ENCODE measurements at places on chromosomes 2 and 18. TPM values are rescaled to one million over a fixed set of nuclear protein-coding genes. Genes with fewer than 3 reads are reported as not detected.

CABLES1 gene
- 50.9 TPM for total RNA-seq

KCNS3 gene
- total RNA-seq: not detected

NAT8 gene
- total RNA-seq: not detected

REEP1 gene
- total RNA-seq: not detected

ANKRD53 gene
- 2.7 TPM for total RNA-seq

CNDP2 gene
- total RNA-seq: 75.2 TPM

GRCh38 chr2:29166242-29167039 is 51.2 kb downstream of the CLIP4 start:
- peaks cover 32% of the 10 kb centered on the region for H3K36me3 ChIP-seq
- H3K27me3 ChIP-seq: no peaks in the 10 kb centered on the region
- no peak overlapping the region for H3K27ac ChIP-seq
- H3K4me3 ChIP-seq: no peak overlapping the region

DNA sequence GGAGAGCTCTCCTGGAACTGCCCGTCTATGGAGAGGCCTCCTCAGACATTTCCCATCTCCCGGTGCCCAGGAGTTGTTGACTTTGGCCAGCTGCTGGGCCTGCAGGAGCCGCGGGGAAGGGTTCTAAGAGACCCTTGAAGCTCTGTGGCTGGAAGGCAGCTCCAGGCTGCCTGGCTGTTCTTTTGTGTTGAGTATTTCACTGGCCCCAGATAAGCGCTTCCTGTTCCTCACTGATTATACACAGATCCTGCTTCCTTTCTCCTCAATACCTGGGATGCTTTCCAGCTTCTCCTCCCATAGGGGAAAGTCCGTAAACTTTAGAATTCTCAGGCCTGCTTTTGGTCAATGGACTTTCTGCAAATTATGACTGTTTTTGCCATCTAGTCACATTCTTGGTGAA is 57.8 kb downstream of the TGOLN2 start:
- DNase-seq: no peak
- peaks cover 41% of the 10 kb centered on the region for H3K4me1 ChIP-seq

- H3K27ac ChIP-seq: no peak overlapping the region
- H3K4me1 ChIP-seq: peaks cover 19% of the 10 kb centered on the region
- H3K4me3 ChIP-seq: no peak overlapping the region
- no peaks in the 10 kb centered on the region for H3K36me3 ChIP-seq
- peaks cover 20% of the 10 kb centered on the region for H3K27me3 ChIP-seq
These were observed 206.9 kb downstream of the BCL2 start for GRCh38 chr18:63112706-63113105.

DNA sequence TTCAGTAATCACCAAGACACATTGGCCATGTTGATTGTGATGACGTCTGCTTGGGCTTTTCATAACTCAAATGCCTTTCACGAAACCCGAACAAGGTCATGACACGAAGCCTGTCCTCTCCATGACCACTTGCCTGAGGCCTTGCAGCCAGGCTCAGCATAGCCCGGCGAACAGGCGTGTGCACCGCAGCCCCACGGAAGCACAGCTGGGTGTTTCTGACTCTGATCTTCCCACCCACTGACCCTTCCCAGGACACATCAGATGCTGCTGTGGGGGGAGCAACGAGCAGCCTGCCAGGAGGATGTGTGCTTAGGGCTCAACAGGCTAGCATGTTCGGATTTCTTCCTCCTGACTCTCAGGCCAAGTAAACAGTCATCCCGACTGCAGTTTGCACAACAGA is 369.4 kb upstream of the SALL3 start:
- no peak overlapping the region for H3K27ac ChIP-seq
- H3K36me3 ChIP-seq: no peaks in the 10 kb centered on the region
- no peaks in the 10 kb centered on the region for H3K27me3 ChIP-seq
- no peak for DNase-seq

- no peak overlapping the region for H3K4me3 ChIP-seq
- H3K36me3 ChIP-seq: no peaks in the 10 kb centered on the region
- H3K4me1 ChIP-seq: no peaks in the 10 kb centered on the region
- H3K27ac ChIP-seq: no peak overlapping the region
These were observed 507.5 kb downstream of the EIPR1 start for GRCh38 chr2:2870106-2870505.

- H3K27ac ChIP-seq: peak overlapping the region; percentile 78
- H3K4me3 ChIP-seq: no peak overlapping the region
- peaks cover 31% of the 10 kb centered on the region for H3K4me1 ChIP-seq
- no peaks in the 10 kb centered on the region for H3K27me3 ChIP-seq
- DNase-seq: no peak
These were observed 34.7 kb upstream of the ZEB2 start for GRCh38 chr2:144554492-144555210.

DNA sequence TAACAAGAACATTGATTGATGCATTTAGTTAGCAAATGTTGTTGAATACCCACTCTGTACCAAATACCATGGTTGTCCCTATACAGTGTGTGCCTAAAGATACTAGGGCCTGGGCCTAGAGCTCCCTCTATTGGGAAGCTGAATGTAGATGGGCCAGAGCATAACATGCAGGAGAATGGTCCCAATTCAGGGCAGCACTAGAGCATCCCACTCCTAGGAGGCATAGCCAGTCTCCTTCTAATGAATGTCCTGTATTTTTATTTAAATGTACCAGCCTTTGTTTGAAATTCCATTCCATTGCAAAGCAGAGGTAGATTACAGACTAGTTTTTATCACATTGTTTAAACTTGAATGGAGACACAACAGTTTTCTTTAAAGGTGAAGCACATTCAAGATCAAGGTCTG is 90.6 kb downstream of the FEZ2 start:
- H3K4me1 ChIP-seq: peaks cover 19% of the 10 kb centered on the region
- no peak overlapping the region for H3K4me3 ChIP-seq

DNA sequence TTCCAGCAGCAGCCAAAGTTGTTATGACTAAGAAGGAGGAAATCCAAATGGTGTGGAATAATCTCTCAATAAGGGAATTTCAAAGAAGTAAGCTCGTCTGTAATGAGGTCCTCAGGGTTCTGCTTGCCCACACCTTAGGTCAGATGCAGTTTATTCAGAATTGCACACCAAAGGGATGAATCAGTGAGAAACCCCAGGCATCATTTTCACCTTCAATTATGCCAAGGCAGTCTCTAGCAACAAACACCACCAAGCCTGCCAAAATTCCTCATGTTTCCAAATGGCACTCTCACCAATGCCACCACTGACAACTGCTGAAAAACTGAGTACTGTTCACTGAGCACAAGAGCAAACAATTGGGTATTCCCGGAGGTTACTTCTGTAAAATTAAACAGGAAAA is 43.6 kb downstream of the KCNG3 start:
- H3K27ac ChIP-seq: no peak overlapping the region
- peaks cover 17% of the 10 kb centered on the region for H3K27me3 ChIP-seq
- H3K4me3 ChIP-seq: no peak overlapping the region
- H3K4me1 ChIP-seq: no peaks in the 10 kb centered on the region
- no peak for DNase-seq

DNA sequence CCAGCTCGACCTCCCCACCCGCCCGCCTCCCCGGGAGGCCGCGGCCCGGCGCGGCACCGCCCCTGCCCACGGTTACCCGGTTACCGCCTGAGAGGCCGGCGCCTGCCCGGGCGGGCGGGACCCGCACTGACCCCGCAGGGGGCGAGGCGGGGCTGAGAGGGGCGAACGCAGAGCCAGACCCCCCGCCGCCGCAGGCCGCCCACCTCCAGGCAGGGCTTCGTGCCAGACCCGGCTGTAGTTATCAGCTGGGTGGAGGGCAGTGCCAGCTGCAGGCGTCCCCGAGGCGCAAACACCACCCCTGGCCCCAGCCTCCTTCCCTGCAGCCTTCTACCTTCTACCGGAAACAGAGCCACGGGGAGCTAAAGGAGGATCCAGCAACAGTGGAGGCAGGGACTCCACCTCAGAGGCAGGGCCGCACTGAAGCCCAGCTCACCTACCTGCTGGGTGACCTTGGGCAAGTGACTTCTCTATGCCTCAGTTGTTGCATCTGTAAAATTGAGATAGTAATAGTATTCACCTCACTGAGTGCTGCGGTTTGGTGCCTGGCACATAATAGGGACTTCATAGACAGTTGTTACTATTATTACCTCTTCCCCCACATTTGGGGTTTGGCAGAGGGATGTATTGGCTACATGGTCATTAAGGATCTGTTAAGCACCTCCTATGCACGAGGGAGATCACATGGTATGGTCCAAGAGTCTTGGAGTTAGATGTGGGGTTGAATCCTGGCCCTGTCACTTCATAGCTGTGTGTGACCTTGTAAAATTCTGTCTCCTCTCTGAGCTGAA is 231.6 kb upstream of the SMAD2 start:
- no peak overlapping the region for H3K27ac ChIP-seq

GRCh38 chr18:47184419-47185050 is 8.4 kb upstream of the IER3IP1 start:
- no peaks in the 10 kb centered on the region for H3K36me3 ChIP-seq
- DNase-seq: no peak
- no peak overlapping the region for H3K27ac ChIP-seq
- peaks cover 66% of the 10 kb centered on the region for H3K27me3 ChIP-seq

DNA sequence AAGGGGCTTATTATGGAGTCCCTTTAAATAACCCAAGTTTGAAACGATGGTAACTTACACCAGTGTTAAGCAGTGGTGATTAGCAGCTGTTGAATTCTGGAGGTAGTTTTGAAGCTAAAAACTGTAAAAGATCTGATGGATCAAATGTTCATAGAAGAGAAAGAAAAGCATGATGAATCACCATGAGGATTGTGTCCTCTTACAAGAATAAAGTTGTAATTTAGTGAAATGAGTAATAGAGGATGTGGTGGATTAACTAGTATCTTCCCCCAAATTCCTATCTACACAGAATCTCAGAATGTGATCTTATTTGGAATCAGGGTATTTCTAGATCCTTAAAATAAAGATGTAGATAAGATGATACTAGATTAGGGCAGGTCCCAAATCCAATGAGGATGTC is 1138.2 kb upstream of the TMEFF2 start:
- DNase-seq: no peak
- no peaks in the 10 kb centered on the region for H3K36me3 ChIP-seq
- peak overlapping the region; percentile 29 for H3K27ac ChIP-seq
- H3K4me1 ChIP-seq: peaks cover 22% of the 10 kb centered on the region
- no peaks in the 10 kb centered on the region for H3K27me3 ChIP-seq

DNA sequence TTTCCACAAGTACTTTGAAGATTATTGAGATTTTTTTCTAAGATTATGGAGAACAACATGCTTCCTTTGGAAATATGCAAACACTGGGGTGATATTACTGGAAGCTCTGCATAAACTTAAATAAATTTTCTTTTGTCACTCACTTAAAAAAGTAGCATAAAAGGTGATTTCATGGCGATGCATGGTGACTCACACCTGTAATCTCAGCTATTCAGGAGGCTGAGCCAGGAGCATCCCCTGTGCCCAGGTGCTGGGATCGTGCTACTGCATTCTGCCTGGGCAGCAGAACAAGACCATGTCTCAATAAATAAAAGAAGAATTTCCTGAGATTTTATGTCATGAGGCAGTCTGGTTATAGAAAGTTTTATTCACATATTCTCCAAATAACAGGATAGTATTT is 679.1 kb upstream of the CDH2 start:
- no peak overlapping the region for H3K4me3 ChIP-seq
- H3K36me3 ChIP-seq: no peaks in the 10 kb centered on the region
- no peak for DNase-seq
- H3K27me3 ChIP-seq: no peaks in the 10 kb centered on the region

DNA sequence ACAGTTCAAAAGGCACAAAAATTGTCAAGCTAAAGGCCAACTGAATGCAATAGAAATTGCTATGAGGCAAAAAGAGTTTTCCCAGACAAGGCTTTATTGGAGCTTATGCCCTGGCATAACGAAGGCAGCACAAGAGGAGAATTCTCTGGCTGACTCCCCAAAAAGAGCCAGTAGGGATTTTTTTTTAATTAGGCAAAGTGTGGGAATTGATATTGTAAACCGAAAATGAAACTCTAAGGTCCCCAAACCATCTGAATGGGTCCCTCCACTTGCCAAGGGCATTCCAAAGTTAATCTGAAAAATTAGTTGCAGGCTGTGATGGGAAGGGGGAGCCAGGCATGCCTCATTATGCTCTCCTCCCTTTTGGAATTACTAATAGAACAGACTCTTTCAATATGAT is 118.9 kb downstream of the SPOPL start:
- H3K4me3 ChIP-seq: no peak overlapping the region
- no peak overlapping the region for H3K27ac ChIP-seq
- H3K4me1 ChIP-seq: no peaks in the 10 kb centered on the region
- H3K36me3 ChIP-seq: no peaks in the 10 kb centered on the region
- H3K27me3 ChIP-seq: peaks cover 8% of the 10 kb centered on the region

- no peaks in the 10 kb centered on the region for H3K4me1 ChIP-seq
- peaks cover 7% of the 10 kb centered on the region for H3K36me3 ChIP-seq
- H3K27me3 ChIP-seq: peaks cover 56% of the 10 kb centered on the region
These were observed 20.2 kb downstream of the RUFY4 start for GRCh38 chr2:218089259-218089658.

DNA sequence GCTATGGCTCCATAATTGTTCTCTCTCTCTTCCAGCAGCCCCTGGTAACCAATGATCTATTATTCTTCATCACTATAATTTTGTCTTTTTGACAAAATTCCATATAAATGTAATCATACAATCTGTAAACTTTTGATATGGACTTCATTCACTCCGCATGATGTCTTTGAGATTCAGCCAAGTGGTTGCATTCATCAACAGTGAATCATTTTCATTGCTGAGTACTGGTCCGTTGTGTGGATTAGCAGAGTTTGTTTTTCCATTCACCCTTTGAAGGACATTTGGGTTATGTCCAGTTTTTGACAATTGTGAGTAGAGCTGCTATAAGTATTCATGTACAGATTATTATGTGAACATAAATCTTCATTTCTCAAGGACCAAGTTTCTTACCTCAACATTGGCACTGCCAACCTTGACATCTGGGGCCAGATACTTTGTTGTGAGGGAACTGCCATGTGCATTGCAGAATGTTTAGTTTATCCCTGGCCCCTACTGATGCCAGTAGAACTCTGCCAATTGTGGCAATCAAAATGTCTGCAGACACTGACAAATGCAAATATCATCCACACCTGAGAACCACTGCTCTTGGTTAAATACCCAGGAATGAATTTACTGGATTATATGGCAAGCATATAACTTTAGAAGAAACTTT is 48.4 kb upstream of the BCL2L11 start:
- DNase-seq: no peak
- H3K4me1 ChIP-seq: peaks cover 29% of the 10 kb centered on the region
- H3K36me3 ChIP-seq: peaks cover 3% of the 10 kb centered on the region

- DNase-seq: no peak
- H3K4me1 ChIP-seq: peaks cover 11% of the 10 kb centered on the region
- H3K4me3 ChIP-seq: no peak overlapping the region
- no peaks in the 10 kb centered on the region for H3K36me3 ChIP-seq
- no peaks in the 10 kb centered on the region for H3K27me3 ChIP-seq
These were observed 226.5 kb upstream of the MMADHC start for GRCh38 chr2:149814049-149814448.

GRCh38 chr2:41621563-41621962 is 426.3 kb upstream of the PKDCC start:
- no peak for DNase-seq
- H3K4me1 ChIP-seq: peaks cover 12% of the 10 kb centered on the region
- no peaks in the 10 kb centered on the region for H3K36me3 ChIP-seq
- H3K27me3 ChIP-seq: peaks cover 35% of the 10 kb centered on the region

DNA sequence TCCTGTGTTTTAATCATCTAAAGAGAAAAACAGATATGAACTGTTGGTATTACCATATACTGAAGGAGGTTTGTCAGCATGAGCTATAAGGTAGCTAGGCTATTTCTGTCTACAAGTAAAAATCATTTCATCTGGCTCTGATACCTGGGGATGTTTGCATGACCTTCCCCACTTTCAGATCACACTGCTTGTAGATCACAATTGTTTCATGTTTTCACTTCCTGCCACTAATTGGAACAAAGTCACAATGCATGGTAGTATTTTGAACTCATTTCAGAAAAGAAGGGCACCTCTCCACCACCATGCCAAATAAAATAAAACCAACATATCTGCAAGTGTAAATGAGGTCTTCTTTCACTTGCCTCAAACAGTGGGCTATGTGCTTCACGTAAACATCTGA is 37.8 kb downstream of the NYAP2 start:
- no peaks in the 10 kb centered on the region for H3K36me3 ChIP-seq
- DNase-seq: no peak
- H3K4me1 ChIP-seq: no peaks in the 10 kb centered on the region
- no peak overlapping the region for H3K27ac ChIP-seq
- no peak overlapping the region for H3K4me3 ChIP-seq
